ENCODE measurements at places on chromosomes 16 and 17. TPM values are rescaled to one million over a fixed set of nuclear protein-coding genes. Genes with fewer than 3 reads are reported as not detected.

DNA sequence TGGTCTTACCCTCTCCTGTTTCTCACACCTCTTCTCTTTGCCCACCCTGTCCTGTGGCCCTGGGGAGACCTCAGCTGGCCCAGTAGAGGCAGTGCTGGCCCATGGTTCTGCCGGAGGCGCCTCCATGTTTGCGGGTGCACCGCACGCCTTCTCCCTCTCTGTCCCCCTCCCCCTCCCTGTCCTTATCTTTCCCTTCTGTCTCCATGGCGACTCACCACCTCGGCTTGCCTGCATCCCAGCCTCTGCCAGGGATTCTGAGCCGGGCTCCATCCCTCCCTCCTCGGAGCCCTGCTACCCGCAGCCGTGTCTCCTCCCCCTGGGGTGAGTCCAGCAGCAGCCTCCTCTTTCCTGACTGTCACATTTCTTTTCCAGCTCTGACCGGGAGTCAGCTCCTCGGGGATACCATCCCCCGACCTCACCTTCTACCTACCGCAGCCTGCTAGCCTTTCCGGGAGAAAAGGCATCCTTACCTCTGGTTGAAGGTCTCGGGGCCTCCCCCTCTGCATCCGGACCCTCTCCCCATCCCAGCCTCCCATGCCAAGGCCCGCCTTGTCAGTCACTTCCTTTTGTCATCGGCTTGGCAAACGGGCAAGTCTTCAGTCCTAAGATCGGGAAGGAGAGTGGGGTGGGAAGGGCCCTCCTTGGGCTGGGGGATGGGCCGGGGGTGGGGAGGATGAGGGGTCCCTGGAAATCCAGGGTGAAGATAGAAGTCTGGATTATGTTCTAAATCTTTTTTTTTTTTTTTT, at the start of gene RNF112:
Gene RNF112, plus strand, starts transcription at position 358 of the 746 bp plus-strand sequence. Its CDS starts 177 bp downstream, at position 535.
- peak within 1 kb of the TSS; percentile 50 for H3K4me3 ChIP-seq
- H3K36me3 ChIP-seq = no peaks in the 10 kb centered on the region
- no peaks in the 10 kb centered on the region for H3K27me3 ChIP-seq
- no peaks in the 10 kb centered on the region for H3K4me1 ChIP-seq
- no peak for DNase-seq

- peaks cover 40% of the 10 kb centered on the region for H3K4me1 ChIP-seq
- H3K4me3 ChIP-seq = peak within 1 kb of the TSS; percentile 90
- H3K36me3 ChIP-seq = no peaks in the 10 kb centered on the region
- H3K27me3 ChIP-seq = no peaks in the 10 kb centered on the region
These were observed at the start of gene DBNDD1 for GRCh38 chr16:90018652-90019542. TSS of gene DBNDD1 (minus strand) at chr16:90019456. CDS start at chr16:90019341, 115 bp downstream.

DNA sequence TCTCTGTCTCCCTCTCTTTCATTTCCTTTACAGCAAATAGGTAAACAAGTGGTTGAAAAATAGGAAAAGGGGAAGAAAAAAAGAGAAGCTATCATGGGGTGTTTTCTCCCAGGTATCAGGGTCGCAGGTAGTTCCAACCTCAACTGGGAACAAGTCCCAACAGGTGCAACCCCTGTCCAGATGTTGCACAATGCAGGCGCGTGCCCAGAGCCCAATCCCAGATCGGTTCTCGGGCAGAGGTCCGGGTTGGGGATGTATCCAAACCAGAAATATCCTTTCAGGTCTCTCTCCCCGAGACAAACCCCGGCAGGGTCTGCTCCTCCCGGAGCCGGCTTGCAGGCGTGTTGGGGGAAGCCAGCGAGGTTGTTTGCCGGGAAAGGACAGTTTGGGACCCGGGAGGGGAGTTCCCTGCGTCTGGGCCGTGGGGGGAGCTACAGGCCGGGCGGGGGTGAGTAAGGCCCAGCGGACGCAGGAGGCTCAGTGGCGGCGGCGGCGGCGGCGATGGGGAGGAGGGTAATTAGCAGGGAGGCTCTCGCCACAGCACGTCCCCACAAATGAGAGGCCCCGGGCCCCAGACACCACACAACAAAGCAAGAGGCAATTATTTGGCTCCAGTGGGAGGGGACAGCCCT, 21.2 kb upstream of the SP6 start:
- H3K4me1 ChIP-seq = no peaks in the 10 kb centered on the region
- no peak overlapping the region for H3K27ac ChIP-seq
- no peak overlapping the region for H3K4me3 ChIP-seq
- H3K27me3 ChIP-seq = peaks cover 8% of the 10 kb centered on the region
- H3K36me3 ChIP-seq = no peaks in the 10 kb centered on the region
- DNase-seq = no peak

DNA sequence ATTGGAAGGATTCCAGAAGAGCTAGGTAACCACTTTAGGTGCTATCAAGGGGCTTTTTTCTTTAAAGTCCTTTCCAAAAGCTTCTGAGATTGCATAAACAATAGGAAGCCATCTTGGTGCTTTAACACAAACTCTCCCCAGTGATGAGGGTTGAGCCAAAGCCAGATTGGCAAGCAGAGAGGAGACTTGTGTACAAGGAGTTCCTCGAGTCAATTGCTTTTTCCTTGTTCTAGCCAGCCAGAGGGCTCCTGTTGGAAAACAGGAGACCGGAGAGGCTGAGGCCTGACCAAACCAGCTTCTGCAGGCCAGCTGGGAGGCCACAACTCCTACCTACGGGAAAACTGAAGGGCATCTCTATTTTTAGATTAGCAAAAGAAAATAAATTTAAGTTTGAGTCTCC, 46.5 kb downstream of the MAPT start:
- H3K27ac ChIP-seq = no peak overlapping the region
- H3K4me3 ChIP-seq = no peak overlapping the region
- no peaks in the 10 kb centered on the region for H3K36me3 ChIP-seq
- H3K27me3 ChIP-seq = no peaks in the 10 kb centered on the region
- peaks cover 10% of the 10 kb centered on the region for H3K4me1 ChIP-seq

DNA sequence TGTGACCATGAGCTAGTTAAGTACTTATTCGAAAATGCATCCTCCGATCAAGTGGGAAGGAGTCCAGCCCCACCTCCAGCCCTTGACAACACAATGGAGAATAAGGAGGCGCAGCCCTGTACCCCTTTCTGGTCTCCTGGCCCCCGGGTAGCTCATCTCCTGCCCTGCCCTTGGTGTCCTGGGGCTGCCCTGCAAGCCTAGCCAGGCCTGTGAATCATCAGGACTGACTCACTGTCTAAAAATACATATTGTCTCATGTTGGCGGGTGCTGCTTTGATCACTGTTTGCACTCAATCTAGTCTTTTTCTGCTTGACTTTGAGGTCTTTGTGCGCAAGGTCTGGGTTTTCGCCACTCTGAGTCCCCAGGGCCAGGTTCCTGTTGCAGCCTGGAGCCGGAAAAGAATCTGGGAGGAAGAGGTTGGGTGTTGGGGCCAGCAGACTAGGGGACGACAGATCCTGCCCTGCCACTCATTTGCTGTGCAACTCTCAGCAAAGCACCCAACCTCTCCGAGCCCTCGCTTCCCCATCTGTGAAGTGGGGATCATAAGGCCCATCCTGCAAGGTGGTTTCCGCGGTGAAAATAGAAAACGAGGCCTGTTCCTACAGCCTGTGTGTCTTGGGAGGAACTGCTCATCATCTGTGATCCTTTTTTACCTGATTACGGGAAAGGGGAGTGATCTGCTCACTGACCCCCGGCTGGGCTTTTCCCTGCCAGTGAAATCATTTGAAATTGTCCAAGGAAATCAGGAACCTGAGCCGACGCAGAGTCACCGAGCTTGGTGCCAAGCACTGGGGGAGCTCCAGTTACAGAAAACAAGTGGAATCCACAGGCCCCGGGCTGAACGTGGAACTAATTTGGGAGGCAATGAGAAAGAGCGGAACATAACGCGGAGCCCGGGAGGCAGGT, 230.4 kb downstream of the PARN start:
- H3K4me3 ChIP-seq = peak overlapping the region; percentile 28
- H3K27me3 ChIP-seq = no peaks in the 10 kb centered on the region
- DNase-seq = peak; percentile 90
- H3K27ac ChIP-seq = peak overlapping the region; percentile 87
- H3K36me3 ChIP-seq = no peaks in the 10 kb centered on the region

- peak overlapping the region; percentile 92 for H3K4me3 ChIP-seq
- peak overlapping the region; percentile 90 for H3K27ac ChIP-seq
- DNase-seq = no peak
- H3K4me1 ChIP-seq = peaks cover 16% of the 10 kb centered on the region
These were observed 407 bp downstream of the MCRIP1 start for GRCh38 chr17:81832608-81833159.

- DNase-seq = peak; percentile 55
- H3K27ac ChIP-seq = no peak overlapping the region
- peak overlapping the region; percentile 66 for H3K4me3 ChIP-seq
- no peaks in the 10 kb centered on the region for H3K27me3 ChIP-seq
- H3K4me1 ChIP-seq = peaks cover 6% of the 10 kb centered on the region
These were observed 2.3 kb downstream of the NGFR start for GRCh38 chr17:49497148-49498028.

DNA sequence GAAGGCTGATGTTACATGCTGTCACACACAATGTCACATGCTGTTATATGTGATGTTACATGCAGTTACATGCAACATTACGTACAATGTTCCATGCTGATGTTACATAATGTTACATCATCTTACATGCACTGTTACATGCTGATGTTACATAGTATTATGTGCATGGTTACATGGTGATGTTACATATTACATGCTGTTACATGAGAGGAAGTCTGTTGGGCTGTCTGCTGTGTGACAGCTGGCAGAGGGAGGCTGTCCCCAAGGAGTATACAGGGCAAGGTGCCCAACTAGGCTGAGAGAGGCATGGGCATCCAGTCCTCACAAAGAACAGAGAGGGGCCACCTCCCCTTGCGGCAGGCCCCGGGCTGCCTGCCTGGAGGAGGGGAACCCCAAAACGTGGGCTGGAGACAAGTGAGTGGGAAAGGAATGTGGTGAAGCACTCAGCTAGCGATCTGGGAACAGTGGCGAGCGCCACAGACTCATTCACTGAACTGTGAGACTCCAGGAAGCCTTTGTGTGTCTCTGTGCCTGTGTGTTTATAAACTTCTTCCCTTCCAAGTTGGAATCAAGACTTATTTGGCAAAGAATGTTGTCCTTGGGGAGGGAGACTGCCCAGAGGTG, 30.6 kb downstream of the TMEM92 start:
- H3K4me1 ChIP-seq = peaks cover 10% of the 10 kb centered on the region
- no peak overlapping the region for H3K4me3 ChIP-seq
- no peaks in the 10 kb centered on the region for H3K27me3 ChIP-seq
- H3K27ac ChIP-seq = peak overlapping the region; percentile 17
- no peak for DNase-seq
- no peaks in the 10 kb centered on the region for H3K36me3 ChIP-seq

DNA sequence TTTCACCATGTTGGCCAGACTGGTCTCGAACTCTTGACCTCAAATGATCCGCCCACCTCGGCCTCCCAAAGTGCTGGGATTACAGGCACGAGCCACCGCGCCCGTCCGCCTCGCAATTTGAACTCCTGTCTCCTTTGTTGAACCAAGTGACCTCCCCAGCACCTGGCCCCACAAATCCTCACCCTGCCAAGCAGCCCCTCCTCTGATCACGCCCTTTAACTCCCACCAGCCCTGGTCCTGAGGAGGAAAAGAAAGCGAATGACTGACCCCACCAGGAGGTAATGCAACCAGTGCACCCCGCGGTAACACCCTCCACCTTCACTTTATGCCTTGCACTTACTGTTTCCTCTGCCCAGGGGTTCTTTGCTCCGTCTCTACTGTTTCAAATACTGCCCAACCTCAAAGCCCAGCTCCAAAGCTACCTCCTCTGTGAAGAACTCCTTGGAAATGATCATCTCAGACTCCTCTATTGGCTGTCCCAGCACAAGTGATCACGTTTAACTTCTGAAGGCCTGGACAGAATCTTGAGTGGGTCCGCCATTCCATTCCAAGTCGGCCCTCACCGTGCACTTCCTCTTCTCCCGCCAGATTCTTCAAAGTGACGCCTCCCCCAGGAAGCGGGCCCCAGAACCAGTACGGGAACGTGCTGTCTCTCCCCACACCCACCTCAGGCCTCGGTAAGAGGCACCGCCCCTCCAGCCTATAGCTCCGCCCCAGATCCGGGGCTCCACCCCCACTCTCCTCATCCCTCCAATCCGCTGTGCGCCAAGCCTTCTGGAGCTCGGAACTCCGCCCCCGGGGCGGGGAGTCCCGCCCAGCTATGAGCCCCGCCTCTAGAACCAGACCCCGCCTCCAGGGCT, 4.4 kb downstream of the CD19 start:
- no peaks in the 10 kb centered on the region for H3K27me3 ChIP-seq
- no peaks in the 10 kb centered on the region for H3K36me3 ChIP-seq
- DNase-seq = peak; percentile 84

SLC35G6 gene
- not detected for total RNA-seq

Data from ascending aorta (tissue), 2 donors.